ENCODE measurements at places on chromosomes 11 and 22. TPM values are rescaled to one million over a fixed set of nuclear protein-coding genes. Genes with fewer than 3 reads are reported as not detected.
A peak's percentile ranks its signal among the peaks of the same experiment; 100 is the strongest.

GRCh38 chr11:60852982-60853950, 2.5 kb downstream of the PTGDR2 start:
- DNase-seq, result no peak

- DNase-seq, result no peak
Measured at GRCh38 chr11:15875393-15875792, 481.0 kb downstream of the SOX6 start.

GRCh38 chr11:128735935-128736605, 42.2 kb downstream of the FLI1 start:
- no peak for DNase-seq

- DNase-seq, result no peak
Measured at GRCh38 chr22:28570696-28571373, 108.8 kb downstream of the TTC28 start.

DNA sequence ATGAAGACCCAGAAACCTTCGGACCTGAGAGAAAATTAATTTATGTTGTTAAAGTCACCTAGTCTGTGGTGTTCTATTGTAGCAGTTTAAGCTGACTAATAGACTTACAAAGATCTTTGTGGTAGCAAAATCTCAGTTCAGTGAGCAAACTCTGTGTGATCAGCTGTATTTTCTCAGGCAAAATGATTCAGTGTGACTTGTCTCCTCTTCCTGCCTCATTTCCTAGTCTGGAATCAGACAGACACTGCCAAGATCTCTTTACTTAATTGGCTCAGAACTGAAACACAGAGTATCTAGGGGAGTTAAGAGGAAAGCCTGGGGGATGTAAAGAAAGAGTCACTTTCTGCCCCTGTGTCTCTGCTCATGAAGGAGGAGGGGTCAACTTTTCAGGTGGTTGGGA, 564.7 kb downstream of the KCNA4 start:
- DNase-seq, result peak; percentile 4

DNA sequence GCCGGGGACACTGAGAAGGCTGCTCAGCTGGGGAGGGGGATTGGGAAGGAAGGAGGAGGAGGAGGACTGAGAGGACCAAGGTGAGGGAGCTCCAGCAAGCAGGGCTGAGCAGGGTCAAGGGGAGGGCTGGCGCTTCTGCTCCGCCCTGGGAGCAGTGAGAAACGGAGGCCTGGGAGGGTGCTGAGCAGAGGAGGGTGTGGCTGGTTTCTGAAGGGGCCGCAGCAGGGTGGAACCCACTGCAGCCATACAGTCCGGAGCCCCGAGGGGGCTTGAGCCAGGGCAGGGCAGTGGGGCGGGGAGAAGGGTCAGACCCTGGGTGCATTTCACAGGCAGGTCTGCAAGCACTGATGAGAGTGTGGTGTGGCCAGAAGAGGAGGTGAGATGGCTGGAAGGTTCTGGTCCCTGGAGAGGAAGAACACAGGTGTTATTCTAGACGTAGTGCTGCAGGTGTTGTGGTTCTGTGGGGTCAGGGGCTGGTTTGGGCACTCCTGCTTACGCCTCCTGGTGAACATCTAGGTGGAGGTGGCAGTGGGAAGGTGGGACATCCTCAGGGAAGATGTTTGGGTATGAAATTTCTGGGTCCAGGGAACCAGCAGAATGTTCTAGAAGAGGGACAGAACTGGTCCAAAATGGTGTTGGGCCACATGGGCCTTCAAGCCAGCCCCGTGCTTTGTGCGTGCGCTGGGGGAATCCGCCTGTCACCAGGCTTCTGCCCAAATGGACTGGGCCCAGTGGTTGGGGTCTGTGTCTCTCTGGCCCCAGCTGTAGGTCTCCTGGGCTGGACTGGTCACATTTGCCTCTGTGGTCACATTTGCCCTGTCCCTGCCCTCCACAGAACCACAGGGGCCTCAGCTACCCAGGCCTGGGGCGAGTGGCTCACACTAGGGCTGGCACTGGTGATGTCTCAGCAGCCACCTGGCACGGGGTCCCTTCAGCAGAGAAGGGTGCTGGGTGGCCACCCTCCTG, 714.7 kb downstream of the BRD1 start:
- no peak for DNase-seq

Gene SNAP29
- total RNA-seq, result 13.1 TPM

GRCh38 chr11:123145220-123145619, 49.8 kb downstream of the CLMP start:
- DNase-seq, result peak; percentile 94

Gene ASRGL1
- total RNA-seq, result 1.9 TPM

Gene TMEM121B
- total RNA-seq, result not detected

DNA sequence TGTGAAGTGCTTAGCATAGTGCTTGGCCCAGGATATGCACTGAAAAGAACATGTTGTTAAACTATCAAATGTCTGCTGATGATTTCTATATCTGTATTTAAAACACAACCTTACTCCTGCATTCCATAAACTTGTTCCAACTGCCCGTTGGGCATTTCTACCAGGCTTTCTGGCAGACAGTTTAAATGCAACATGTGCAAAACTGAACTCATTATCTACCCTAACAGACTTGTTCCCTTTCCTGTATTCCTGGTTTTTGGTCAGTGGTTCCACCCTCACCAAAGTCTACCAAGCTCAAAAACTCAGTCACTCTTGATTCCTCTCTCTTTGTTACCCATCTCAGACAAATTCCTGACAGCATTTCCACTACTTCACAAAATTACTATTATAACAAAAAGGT, 6.5 kb upstream of the RAB38 start:
- DNase-seq, result no peak

Gene VPREB1
- not detected for total RNA-seq

DNA sequence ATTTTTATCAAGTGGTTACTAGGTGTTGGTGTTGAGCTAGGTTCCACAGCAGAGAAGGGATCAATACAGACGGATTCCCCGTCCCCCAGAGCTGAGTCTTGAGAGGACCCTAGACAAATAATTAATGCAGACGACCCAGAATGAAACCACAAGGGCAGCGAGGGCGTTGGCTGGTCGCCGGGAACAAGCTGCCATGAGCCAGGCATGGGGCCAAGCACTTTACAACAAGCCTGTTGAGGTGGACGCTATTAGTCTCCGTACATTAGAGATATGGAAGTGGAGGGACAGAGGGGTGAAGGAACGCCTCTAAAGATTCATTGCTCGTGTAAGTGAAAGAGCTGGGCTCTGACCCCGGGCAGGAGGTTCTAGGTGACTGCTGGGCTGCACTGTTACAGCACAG, 77.1 kb upstream of the EIF3D start:
- no peak for DNase-seq

- no peak for DNase-seq
Measured at GRCh38 chr11:134597452-134597851, 185.4 kb upstream of the B3GAT1 start.

DNA sequence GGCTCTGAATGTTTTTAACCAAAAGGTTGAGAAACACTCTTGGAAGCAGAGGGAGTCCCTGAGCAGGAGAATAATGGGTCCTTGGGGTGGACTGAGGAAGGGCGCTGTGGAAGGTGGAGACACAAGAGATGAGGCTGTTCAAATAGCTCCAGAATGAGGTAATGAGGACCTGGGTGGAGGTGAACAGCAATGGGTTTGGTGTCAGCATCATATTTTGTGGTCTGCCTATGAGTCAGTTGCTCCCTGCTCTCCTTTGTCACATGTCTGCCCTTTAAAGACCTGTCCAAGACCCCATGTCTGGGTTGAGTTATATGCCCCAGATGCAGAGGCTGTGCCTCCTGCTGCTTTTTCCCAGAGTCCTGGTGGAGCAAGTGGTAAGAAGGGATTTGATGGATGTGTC, 113.6 kb downstream of the BARX2 start:
- no peak for DNase-seq

All from RPMI7951 (cell line).